Posterior vena cava (tissue), 2 donors: ENCODE measurements at places on chromosomes 6 and 20. TPM values are rescaled to one million over a fixed set of nuclear protein-coding genes. Genes with fewer than 3 reads are reported as not detected.

Gene SNAP91
- 0.97 TPM for total RNA-seq

Gene APMAP
- total RNA-seq: 45.6 TPM

Gene GINM1
- 63.3 TPM for total RNA-seq

Gene GMPR
- 14.0 TPM for total RNA-seq

Gene CST4
- total RNA-seq: not detected

Gene ADGB
- total RNA-seq: not detected

Gene ANKRD66
- total RNA-seq: not detected

Gene TMEM217
- 2.0 TPM for total RNA-seq

Gene C20orf202
- total RNA-seq: 0.29 TPM

Gene TGM6
- total RNA-seq: not detected

Gene PCSK2
- total RNA-seq: 0.32 TPM

Gene PPIL6
- 1.2 TPM for total RNA-seq

Gene MYMX
- not detected for total RNA-seq

Gene NKX2-2
- 0.23 TPM for total RNA-seq

Gene LPA
- total RNA-seq: not detected

Gene UBE2C
- not detected for total RNA-seq

Gene PAK5
- not detected for total RNA-seq
